ENCODE measurements at places on chromosomes 6 and 20.

DNA sequence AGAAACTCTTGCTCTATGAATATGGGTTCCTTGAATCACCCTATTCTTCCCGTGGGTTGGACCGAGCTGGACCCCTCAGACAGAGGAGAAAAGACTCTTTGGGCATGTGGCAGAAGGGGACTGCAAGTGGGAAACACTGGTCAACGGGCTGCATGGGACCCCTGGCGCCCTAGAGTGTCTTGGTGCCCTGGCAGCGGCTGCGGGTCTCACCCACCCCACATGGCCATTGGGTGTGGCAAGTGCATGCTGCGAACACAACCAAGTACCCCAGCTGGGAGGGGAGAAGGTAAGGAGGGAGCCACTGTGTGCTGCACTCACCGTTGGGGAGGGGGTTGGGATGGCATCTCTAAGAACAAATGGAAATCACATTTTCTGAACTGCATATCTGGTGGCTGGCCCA is 438.8 kb upstream of the EYS start:
- no peak for DNase-seq

DNA sequence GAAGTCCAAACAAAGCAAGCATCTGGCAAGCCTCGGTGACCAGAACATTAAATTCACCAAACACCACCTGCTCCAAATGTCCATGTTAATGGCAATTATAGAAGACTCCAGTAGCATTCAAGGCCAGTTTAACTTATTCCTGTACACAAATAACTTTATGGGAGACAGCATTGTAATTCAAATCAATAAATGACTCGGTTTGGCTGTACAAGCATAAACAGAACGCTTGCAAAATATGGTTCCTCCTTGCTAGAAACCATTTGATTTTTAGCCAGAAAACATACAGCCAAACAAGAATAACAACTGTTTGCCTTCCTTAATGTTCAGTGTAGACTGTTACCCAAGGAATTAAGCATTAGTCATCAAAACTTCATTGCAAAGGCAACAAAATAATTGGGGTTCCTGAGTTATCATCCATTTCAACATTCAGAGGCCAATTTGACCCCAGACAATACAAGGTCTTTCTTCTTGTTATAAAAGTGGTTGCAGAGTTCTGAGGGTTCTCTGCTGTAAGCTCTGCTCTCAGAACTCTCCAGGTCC is 125.1 kb downstream of the BFSP1 start:
- no peak for DNase-seq

GRCh38 chr6:12622566-12622965 is 94.0 kb upstream of the PHACTR1 start:
- no peak for DNase-seq

DNA sequence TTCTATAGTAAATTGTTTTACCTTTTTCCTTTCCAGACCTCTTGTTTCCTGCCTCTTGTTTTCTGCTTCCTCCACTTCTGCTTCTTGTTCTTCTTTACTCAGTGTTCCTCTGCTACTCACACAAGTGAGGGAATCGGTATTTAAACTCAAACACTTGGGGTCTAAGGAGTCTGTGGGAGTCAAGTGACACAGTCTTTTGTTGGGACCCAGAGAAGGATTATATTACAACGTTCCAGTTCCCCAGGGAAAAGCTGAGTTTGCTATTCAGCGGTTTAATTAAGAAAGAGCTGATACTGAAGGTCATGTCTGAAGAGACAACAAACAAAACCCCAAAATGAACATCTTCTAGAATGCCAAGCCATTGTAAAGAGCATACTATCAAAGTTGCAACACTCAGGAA is 107.8 kb upstream of the CITED2 start:
- peak; percentile 21 for DNase-seq

GRCh38 chr6:136979206-136979605 is 57.1 kb downstream of the SLC35D3 start:
- no peak for DNase-seq

GRCh38 chr6:56062836-56063235 is 184.5 kb downstream of the COL21A1 start:
- DNase-seq, result peak; percentile 30

DNA sequence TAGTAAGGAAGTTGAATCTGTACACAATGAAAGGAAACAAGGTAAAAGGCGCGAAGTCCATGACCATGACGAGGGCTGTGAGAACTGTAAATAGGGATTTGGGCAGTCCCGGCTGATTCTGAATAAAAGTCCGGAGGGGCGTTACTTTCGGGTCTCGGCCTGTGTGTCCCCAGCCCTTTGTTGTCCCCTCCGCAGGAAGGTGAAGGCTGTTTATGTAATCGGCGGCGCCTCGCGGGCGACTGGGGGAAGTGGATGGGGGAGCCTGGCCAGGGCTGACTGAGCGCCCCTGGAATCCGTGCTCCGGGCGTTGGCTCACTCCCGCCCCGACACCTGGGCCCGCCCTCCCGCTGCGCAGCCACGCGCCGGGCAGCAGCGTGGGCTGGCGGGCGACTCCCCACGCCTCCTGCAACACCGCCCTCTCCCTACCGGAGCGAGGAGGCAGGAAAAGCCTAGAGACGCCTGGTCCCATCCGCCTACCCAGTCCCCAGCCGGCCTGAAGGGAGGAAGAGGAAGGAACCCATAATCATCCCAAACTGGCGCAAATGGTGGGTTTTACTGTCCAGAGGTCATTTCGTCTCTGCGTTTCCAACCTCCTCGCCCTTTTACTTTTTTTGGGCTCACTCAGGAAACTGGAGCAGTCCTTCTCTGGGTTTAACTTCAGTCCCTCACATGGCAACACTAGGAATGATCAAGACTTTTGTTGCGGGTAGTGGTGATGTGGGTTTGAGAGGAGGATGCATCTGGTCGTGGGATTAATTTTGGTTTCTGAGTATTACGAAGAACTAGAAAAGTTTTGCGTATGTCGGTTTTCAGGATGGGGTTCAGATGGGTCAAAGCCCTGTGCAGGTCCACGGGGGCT is 12.1 kb downstream of the TRIM31 start:
- DNase-seq, result no peak

DNA sequence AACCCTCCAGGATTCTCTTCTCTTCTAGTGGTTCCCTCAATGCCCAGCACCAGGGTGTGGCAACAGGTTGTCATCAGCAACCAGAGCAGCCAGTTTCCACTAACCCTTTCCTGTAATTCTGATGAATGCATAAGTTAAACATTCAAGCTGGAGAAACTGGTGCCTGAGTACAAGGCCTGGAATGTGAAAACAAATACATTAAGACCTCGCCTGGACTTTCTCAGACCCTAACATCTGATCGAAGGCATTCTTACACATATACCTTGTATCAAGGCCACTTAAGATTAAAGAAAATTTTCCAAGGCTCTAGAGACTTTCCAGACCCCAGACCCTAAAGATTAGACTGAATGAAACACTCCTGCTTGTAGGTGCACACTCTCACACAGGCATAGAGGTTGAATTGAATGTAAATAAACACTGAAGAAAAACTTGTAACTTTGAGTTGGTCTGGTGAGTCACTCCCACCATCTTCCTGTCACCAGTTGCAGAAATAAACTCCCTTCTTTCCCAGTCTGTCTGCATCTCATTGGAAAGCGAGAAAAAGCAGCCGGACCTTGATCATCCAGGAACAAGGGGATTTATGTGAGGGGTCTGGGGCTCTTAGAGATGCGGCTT is 9.0 kb downstream of the LRP11 start:
- DNase-seq, result peak; percentile 94

- peak; percentile 94 for DNase-seq
These were observed 374.4 kb downstream of the UTRN start for GRCh38 chr6:144659202-144660182.

- DNase-seq, result no peak
These were observed 5.4 kb upstream of the MYMX start for GRCh38 chr6:44211284-44211683.
